ENCODE measurements at places on chromosomes 2 and 18. TPM values are rescaled to one million over a fixed set of nuclear protein-coding genes. Genes with fewer than 3 reads are reported as not detected.
A peak's percentile ranks its signal among the peaks of the same experiment; 100 is the strongest.

ANKRD53 gene
- not detected for total RNA-seq

ICOS gene
- 143 TPM for total RNA-seq

GRCh38 chr2:3326182-3326537 is 51.5 kb downstream of the EIPR1 start:
- no peak overlapping the region for H3K4me3 ChIP-seq
- no peaks in the 10 kb centered on the region for H3K4me1 ChIP-seq
- no peak for DNase-seq
- H3K36me3 ChIP-seq, result peaks cover 14% of the 10 kb centered on the region
- H3K27ac ChIP-seq, result no peak overlapping the region

GRCh38 chr2:55903727-55904126 is 19.9 kb downstream of the EFEMP1 start:
- DNase-seq, result no peak
- H3K4me1 ChIP-seq, result no peaks in the 10 kb centered on the region
- H3K27me3 ChIP-seq, result no peaks in the 10 kb centered on the region
- no peak overlapping the region for H3K27ac ChIP-seq

DNA sequence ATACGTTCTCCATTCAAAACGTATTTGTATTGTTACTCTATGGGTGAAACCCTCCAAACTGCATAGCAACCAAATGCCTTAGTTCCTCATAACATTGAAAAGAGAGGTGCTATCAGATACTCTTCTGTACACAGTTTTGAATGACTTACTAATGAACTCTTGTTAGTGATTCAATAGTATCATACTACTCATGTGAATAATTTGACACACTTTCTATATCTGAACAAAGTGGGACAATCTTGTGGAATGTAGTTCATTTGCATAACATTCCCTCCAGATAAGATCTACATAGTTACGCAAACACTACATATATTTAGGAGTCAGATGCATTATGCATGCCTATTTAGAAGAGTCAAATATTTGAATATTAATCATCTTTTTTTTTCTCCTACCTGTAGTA is 232.0 kb upstream of the NRXN1 start:
- H3K27ac ChIP-seq, result no peak overlapping the region
- H3K27me3 ChIP-seq, result no peaks in the 10 kb centered on the region
- H3K4me1 ChIP-seq, result no peaks in the 10 kb centered on the region
- no peaks in the 10 kb centered on the region for H3K36me3 ChIP-seq

DNA sequence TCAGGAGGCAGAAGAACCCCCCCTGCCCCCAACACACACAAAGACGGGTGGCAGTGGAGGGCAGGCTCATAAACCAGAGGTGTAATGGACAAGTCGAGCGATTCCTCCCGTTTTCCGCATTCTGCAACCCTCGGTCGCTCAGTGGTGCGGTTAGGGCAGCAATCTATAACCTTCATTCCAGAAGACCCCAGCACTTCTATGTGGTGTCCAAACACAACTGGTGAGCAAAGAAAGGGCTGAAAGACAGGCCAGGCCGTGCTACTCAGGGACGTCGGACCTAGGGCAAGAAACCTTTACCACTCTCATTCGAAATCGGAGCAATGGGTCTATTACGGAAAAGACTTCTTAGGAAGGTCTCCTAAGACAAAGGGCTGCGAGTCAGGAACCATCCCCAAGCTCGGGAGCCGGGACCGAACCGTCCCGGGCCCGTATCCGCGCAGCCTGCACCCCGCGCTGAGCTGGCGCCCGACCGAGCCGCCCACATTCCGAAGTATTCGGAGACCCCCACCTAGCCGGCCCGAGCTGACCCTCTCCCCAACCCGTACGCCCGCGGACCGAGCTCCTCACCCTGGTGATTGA is 568 bp downstream of the ARL5A start:
- H3K4me1 ChIP-seq, result peaks cover 47% of the 10 kb centered on the region
- H3K36me3 ChIP-seq, result peaks cover 8% of the 10 kb centered on the region
- peak; percentile 13 for DNase-seq
- H3K27me3 ChIP-seq, result no peaks in the 10 kb centered on the region

TRIM43 gene
- total RNA-seq, result not detected

SLC14A1 gene
- 0.49 TPM for total RNA-seq

GRCh38 chr2:109242654-109243331 is 113.8 kb downstream of the SH3RF3 start:
- H3K27ac ChIP-seq, result no peak overlapping the region
- no peak for DNase-seq
- H3K27me3 ChIP-seq, result peaks cover 17% of the 10 kb centered on the region
- H3K36me3 ChIP-seq, result peaks cover 2% of the 10 kb centered on the region
- no peak overlapping the region for H3K4me3 ChIP-seq

- no peaks in the 10 kb centered on the region for H3K36me3 ChIP-seq
- peaks cover 14% of the 10 kb centered on the region for H3K27me3 ChIP-seq
- no peak overlapping the region for H3K4me3 ChIP-seq
- no peak for DNase-seq
- no peaks in the 10 kb centered on the region for H3K4me1 ChIP-seq
Measured at GRCh38 chr2:9291331-9291730, 84.7 kb downstream of the ASAP2 start.

DNA sequence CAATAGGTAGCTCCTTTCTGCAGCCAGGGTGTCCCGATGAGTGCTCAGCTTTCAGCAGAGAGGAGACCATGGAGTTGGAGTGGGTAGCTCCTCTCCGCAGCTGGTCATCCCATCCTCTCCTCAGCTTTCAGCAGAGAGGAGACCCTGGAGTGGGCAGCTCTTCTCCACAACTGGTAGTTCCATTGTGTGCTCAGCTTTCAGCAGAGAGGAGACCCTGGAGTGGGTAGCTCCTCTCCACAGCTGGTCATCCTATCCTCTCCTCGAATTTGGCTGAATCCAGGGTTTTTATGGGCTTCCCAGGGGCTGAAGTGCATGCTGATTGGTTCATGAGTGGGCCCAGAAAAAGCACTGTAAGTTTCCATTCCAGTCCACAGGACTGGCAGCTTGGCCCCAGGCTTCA is 75.2 kb downstream of the NCOA1 start:
- peaks cover 13% of the 10 kb centered on the region for H3K4me1 ChIP-seq
- peaks cover 14% of the 10 kb centered on the region for H3K36me3 ChIP-seq
- no peak for DNase-seq

- no peak overlapping the region for H3K27ac ChIP-seq
- no peak overlapping the region for H3K4me3 ChIP-seq
- H3K4me1 ChIP-seq, result peaks cover 24% of the 10 kb centered on the region
- no peak for DNase-seq
- H3K36me3 ChIP-seq, result peaks cover 17% of the 10 kb centered on the region
- H3K27me3 ChIP-seq, result no peaks in the 10 kb centered on the region
Measured at GRCh38 chr2:73218298-73218697, 4.3 kb downstream of the SMYD5 start.
